ENCODE measurements at places on chromosomes 5 and 9.
A peak's percentile ranks its signal among the peaks of the same experiment; 100 is the strongest.

GRCh38 chr5:59337240-59337639 is 556.3 kb downstream of the PDE4D start:
- DNase-seq: no peak

DNA sequence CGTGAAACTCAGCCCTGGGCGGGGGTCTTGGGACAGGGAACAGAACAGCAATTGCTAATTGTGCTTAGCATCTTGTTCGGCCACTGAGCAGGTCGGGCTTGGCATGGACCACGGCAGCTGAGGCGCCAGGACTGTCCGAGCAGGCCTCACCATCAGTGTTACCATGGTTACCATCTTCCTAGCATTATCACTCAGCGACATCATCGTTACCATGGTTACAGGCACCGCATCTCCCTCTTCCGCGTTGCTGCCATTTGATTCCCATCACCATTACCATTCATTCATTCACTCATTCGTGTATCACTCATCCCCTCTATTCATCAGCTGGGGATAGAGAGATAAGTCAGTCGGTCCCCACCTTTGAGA is 81.0 kb upstream of the ZBTB43 start:
- DNase-seq: no peak

GRCh38 chr5:52356311-52356918 is 431.3 kb upstream of the ITGA1 start:
- DNase-seq: no peak

GRCh38 chr9:136775191-136775590 is 10.9 kb upstream of the LCN15 start:
- no peak for DNase-seq

DNA sequence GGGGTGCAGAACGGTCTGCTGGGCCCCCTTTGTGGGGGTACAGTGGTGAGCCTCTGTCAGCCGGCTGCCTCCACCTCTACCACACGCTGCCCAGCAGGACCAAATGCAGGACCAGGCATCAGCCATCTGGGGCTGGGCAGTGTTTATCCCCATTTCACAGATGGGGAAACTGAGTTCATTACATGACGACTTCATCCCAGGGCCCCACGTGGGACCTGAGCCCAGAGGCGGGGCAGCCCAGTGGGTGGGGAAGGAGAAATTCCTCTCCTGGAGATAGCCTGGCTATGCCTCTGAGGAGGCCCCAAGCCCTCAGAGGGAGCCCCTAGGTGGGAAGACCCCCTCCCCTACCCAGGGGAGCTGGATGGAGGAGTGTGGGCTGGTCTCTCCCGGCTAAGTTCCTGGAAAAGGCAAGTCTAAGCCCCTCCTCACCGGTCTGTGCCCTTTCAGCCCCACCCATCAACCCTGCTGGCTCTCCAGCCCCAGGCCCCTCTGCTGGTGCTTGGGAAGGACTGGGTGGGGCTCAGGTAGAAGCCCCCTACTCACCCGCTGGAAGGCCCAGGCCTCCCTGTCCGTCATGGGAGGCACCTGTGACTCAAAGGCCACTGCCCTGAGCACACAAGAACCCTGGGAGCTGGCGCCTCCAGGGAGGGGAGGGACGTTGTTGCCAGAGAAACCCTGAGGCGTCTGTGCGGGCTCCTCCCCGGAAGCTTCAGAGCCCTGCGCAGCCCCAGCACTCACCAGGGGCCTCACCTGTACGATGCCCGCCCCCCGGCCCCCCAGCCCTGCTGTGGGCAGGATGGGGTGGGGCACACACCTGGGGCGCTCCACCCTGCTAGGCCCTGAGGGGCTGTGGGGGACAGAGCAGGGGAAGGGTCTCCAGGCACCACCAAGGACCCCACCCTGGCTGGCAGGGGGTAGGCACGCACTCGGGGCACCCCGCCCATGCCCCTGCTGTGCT is 7.4 kb upstream of the CCDC187 start:
- no peak for DNase-seq

- no peak for DNase-seq
These were observed 108.1 kb upstream of the SPRY4 start for GRCh38 chr5:142432961-142433360.

DNA sequence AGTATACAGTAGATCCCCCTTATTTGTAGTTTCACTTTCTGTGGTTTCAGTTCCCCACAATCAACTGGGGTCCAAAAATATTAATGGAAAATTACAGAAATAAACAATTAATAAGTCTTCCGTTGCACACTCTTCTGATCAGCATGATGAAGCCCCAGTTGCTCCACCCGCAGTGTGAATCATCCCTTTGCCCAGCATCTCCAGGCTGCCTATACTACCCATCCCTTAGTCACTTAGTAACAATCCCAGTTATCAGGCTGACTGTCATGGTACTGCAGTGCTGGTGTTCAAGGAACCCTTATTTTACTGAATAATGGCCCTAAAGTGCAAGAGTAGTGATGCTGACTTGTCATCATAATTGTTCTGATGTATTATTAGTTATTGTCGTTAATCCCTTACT is 28.9 kb downstream of the SHC3 start:
- no peak for DNase-seq

DNA sequence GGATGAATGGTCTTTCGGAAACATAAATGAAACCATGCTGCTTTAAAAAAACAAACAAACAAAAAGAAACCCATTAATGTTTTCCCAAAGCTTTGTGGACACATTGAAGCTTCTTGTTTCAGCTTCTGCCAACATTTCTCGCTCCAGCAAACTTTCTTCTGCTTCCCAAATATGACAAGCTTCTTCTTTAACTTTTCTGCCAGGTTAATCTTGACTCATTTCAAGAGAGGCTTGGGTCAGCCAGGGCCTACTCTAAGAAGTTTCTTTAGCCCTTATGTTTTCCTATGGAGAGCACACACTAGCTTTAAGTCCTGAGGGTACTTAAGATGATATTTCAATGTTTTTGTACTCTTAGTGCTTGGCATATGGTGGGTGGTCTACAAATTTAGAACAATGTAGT is 6.1 kb downstream of the ANXA1 start:
- DNase-seq: no peak

- no peak for DNase-seq
These were observed 13.9 kb upstream of the BNC2 start for GRCh38 chr9:16884373-16884772.

DNA sequence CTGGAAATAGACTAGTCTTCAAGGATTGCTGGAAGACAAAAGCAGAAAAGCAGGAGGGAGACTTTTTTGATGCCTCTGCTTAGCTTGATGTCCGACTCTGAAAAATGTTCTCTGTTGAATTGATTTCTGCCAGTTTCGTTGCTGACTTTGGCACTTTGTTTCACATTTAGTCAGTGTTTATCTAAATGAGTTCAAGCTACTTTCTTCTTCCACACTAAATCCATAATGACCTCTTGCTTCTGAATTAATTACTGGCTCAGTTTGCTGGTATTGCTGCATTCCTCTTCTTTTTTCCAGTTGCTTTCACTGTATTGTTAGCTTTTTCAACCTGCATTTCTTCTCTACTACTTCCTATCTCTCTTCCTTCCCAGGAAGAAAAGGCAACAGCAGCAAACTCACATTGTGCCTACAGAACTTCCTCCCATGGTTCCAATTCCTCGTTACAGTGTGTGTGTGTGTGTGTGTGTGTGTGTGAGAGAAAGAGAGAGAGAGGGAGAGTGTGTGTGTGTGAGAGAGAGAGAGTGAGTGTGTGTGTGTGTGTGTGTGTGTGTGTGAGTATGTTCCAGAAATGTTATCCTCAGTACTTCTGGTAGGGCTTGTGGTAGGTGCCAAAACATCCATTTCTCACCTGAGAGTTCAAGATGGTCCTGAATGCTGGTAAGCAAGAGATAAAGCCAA is 234.8 kb downstream of the CSNK1G3 start:
- DNase-seq: no peak

GRCh38 chr5:148085977-148086705 is 22.4 kb downstream of the SPINK5 start:
- DNase-seq: no peak

- no peak for DNase-seq
These were observed 318.7 kb downstream of the TLE1 start for GRCh38 chr9:81370650-81371049.

GRCh38 chr5:133701871-133702270 is 89.5 kb upstream of the FSTL4 start:
- no peak for DNase-seq

- no peak for DNase-seq
These were observed 589.9 kb downstream of the ZNF608 start for GRCh38 chr5:124156415-124156996.

DNA sequence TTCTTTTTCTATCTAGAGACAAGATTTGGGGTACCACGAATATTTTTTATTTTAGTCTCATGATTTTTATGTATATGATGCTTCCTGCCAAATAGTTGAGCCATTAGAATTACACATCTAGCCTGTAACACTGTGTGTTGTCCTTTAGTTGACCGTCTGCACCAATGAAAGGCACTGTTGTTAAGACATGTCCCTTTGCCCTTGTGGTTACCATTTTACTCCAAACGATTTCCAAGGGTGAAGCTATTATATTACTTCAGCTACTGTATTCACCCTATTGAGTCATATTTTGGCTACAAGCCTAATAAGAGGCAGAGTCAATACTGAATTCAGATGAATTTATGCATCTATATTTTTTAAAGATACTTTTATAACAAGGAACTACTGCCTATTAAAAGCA is 207.6 kb downstream of the CETN3 start:
- no peak for DNase-seq

GRCh38 chr9:88747768-88748167 is 212.8 kb downstream of the NXNL2 start:
- DNase-seq: no peak

GRCh38 chr9:1034271-1034670 is 15.9 kb upstream of the DMRT2 start:
- no peak for DNase-seq

- DNase-seq: peak; percentile 28
These were observed 5.2 kb downstream of the IL13 start for GRCh38 chr5:132662925-132663770.

DNA sequence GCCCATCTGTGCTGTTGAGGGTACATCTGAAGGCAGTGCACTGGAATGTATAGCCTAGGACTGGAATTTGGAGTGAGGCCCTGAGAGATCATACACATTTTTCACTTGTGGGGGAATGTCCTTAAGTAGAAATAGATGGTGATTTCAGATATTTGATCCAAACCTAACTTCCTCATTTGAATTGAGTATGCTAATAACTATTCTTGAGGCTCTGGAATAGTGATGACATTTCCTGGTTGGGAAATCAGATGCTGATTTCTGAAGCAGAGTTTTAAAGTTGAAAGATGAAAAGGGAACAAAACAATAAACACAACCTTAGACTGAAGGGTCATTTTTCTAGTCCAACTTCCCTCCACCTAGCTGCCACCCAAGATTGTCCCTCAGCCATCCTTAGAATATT is 163.0 kb upstream of the CCDC152 start:
- DNase-seq: no peak

GRCh38 chr5:82164977-82165713 is 113.0 kb downstream of the RPS23 start:
- DNase-seq: no peak

GRCh38 chr9:123544007-123544827 is 188.2 kb downstream of the CRB2 start:
- DNase-seq: no peak
